ENCODE measurements at places on chromosomes 11 and 22.
A peak's percentile ranks its signal among the peaks of the same experiment; 100 is the strongest.

- DNase-seq: no peak
Measured at GRCh38 chr11:72996959-72997358, 145.2 kb downstream of the FCHSD2 start.

DNA sequence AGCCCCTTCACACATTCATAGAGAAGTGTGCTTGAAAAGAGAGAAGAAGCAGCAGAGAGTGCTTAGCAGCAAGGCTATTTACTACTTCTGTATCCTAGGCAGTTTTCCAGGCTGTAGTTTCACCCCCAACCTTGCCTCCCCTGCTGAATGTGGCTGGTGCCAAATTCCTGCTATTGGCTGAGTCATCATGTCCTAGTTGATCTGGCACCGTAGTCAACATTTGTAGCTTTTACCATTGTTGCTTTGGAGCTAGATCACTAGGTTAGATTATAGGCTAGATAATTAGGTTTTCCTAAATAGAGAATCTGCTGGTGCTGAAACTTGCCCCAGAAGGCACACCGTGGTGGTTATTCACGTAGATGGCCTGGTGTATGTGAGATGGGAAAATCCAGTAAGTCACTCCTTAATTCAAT, 32.7 kb downstream of the ARHGAP42 start:
- peak; percentile 13 for DNase-seq

DNA sequence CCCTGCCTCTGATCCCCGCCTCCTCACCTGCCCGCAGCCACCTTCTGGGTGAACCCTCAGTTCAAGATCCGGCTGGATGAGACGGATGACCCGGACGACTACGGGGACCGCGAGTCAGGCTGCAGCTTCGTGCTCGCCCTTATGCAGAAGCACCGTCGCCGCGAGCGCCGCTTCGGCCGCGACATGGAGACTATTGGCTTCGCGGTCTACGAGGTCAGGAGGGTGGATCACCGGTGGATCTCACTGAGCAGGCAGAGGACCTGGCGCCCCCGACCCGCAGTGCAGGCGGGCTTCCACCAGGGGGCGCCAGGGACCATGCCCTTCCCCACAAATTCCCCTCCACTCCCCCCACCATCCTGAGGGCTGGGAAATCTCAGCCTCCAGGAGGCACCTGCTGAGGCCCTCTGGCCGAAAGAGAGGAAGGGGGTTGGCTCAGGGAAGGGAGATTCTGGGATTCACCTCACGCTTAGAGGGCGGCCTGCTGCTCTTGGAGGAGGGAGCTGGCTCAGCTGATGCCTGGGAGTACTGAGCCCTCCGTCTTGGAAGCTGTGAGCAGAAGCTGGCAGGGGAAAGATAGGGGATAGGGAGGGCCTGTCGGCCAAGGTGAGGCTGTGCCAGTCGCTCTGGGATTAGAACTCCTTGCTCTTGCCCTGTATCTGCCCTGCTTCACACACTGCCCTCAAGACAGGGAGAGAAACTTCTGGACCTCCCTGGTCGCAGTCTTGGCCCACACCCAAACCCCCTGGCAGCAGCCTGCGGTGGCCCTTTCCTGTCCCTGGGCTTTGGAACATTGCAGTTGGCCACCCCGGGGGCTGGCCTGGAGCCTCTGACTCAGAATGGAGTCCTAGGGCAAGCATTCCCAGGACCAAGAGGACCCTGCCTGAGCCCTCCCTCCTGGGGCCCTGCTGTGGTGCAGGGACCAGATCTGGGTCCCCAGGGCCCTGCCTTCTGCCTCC, 23.2 kb downstream of the CAPN1 start:
- DNase-seq: peak; percentile 43

- DNase-seq: no peak
Measured at GRCh38 chr11:92480499-92480898, 255.9 kb downstream of the FAT3 start.

- DNase-seq: no peak
Measured at GRCh38 chr11:64619811-64620380, 28.9 kb downstream of the SLC22A12 start.

- DNase-seq: peak; percentile 18
Measured at GRCh38 chr22:24803064-24803542, 2.9 kb upstream of the SGSM1 start.

DNA sequence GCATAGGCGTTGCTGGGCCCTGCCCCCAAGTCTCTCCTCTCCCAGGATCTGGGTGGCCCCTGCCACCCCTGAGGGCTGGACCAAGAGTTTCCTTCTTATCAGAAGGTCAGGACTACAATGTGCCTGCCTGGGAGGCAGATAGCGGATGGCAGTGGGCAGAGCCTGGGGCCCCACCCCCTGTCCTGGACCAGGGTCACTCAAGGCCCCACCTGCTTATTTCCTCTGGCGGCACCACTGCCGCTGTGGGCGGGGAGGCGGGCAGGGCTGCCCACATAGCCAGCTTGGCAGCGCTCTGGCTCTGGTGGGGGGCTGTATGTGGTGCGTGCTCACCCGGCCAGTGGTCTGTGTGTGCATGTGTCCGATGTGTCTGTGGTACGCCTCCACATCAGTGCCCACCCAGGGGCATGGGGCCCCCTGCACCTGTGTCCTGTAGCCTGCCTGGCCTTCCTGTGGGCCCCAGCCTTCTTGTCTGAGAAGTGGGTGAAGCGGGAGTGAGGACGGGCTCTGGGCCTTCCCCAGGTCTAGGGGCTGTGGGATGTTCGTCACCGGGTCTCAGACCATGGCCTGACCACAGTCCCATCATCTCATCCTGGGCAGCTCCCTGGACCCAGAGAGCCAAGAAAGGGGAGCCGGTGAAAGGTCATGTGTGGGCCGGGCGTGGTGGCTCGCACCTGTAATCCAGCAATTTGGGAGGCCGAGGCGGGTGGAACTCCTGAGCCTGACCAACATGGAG, 3.0 kb downstream of the GAS2L1 start:
- DNase-seq: no peak

DNA sequence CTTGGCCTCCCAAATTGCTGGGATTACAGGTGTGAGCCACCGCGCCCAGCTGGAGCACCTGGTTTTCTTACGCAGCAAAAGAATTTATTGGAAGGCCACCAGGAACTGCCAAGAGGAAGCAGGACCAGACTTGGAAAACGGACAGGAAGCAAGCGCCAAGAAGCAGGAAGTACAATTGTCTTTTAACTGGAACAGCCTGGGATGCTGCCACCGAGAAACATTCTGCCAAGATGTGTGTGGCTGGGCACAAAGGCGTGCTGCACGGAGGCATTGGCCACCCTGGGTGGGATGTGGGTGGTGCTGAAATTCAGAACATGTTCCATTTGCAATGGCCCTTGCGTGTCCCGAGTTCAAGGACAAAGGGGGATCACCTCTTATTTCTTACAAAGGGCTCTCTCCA, 15.4 kb downstream of the SLC3A2 start:
- DNase-seq: no peak

DNA sequence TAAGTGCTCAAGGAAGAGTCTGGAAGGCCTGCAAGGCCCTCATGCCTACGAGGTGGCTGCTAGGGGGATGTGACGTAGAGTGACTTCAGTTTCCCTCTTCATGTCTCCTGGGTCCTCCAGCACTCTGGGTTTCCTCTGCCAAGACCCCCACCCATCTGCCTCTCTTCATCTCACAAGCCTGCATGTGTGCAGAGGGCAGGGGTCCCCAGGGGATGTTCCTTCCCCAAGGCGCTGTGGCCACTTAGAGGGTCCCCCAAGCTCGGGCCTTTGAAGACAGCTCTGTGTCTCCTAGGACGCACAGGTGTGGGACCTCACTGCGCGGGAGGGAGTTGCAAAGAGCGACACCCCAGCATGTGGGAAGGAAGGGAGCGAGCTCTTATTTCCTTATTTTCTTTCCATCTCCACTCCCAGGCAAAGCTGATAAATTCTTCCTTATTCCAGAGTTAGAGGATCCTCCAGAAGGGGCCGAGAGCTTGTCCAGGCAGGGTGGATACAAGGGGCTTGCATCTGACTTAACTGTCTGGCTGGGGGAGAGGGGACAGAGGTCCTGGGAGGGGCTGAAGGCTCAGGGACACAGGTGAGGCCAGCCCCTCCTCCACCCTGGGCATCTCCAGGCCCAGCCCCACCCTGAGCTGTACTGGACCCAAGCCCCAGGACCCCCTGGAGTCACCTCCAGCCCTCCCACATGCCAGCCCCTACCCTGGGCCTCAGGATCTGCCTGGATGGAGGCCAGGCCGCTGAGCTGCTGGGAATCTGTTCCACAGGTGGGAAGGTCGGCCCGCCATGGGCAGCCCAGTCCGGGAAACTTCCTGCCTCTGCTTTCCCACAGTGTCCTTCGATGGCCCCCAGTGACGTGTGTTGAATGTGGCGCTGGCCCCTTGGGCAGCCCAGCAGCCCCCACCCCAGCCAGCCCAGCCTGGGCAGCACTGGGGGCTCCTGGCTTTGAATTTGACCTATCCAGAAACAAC, 59.7 kb upstream of the KCNQ1OT1 start:
- DNase-seq: no peak

DNA sequence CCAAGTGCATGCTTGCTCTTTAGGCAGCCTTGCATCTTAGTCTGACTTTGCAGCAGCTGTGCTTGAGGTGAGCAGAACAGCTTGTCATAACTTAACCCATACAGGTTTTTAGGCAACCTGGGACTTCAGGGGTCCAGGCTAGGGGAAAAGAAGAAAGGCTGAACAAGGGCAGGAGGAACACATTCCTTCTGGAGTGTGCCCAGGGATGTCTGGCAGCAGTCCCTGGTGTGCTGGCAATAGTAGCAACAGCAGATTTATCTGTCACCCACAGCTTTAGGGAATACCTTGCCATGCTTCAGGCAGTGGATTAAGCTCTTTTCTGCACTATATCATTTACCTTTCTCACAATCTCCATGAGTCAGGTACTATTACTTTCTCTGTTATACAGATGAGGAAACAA, 513.0 kb downstream of the RAB38 start:
- no peak for DNase-seq

- DNase-seq: no peak
Measured at GRCh38 chr11:113615773-113616172, 90.3 kb downstream of the TMPRSS5 start.

- DNase-seq: peak; percentile 89
Measured at GRCh38 chr22:29306835-29307595, 565 bp downstream of the GAS2L1 start.

GRCh38 chr22:49204599-49205482, 622.8 kb downstream of the BRD1 start:
- no peak for DNase-seq

GRCh38 chr22:24003887-24004286, 1.4 kb downstream of the GSTT4 start:
- DNase-seq: no peak

DNA sequence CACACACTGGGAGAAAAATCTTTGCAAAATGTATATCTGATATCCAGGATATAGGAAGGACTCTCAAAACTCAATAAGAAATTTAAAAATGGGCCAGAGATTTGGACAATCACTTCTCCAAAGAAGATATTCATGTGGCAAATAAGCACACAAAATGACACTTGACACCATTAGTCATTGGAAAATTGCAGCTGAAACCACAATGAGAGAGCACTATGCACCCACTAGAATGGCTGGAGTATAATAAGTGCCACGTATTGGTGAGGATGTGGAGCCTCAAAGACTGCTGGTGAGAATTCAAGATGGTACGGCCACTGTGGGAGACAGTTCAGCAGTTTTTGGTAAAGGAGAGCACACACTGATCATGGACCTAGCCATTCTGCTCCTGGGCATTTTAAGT, 12.8 kb upstream of the OSBPL5 start:
- no peak for DNase-seq

DNA sequence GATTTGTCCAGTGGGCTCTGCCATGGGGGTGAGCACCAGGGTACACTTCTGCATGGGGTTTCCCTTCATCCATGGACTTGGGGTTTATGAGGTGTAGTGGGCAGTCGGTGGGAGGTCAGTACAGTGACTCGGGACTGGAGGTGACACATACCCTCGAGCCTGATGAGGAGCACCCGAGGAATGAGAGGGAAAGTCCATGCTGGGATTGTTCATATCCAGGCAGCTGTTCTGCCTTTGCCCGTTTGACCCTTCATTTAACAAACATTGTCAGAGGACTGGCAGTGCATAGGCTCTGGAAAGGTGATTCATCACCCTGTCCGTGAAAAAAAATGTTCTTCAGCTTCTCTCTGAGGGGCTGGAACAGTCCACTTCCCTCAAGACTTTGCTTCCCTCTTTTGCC, 2.7 kb downstream of the NAV2 start:
- DNase-seq: peak; percentile 49

DNA sequence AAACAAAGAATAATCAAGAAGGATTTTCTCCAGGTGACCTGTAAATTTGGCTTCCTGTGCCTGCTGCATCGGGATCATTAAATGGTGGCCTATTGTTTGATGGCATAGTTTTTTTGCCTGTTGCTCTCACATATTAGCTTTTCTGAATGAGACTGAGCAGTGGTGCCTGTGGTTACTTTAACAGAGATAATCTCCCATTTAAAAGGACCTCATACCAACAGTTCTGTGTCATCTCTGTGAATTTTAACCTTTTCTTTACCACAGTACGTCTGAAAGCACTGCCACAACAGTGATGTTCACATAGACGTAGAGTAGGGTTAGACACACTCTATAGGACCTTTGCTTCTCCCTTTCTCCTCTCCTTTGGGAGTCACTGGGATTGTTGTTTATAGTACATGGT, 22.9 kb upstream of the RCE1 start:
- DNase-seq: no peak

DNA sequence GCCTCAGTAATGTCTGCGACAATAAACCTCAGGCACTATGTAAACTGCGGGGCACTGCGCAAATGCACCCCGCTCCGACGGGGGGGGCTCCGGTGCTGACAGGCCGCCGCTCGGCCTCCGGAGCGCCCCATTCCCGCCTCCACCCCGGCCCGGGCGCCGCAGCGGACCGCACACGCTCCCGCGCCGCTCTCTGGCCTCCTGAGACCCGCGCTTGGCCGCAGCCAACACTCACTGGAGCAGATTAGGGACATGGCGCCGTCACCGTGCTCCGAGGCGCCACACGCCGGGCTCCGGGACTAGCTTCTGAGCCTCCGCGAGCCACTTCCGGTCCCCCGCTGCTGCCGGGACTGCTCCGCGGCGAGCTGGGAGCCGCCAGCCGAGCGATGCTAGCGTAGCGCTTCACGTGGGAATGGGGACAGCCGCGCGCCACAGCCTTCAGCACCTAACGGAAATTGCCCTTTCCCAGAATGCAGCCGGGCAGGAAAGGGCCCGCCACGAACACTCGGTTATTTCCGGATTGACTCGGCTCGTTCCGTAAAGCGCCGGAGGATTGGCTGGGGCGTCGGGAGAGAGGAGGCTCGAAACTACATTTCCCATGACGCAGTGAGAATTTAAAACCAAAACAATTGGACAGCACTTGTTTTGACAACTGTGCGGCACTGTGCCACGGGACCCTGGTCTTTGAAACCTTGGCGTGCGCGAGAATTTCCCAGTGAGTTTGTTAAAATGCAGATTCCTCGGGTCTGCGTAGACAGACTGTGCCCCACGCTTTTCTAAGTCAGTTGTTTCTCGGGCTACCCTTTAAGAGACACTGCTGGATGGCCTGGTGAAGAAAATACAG, at the start of gene PRPF19:
Gene PRPF19 (minus strand): TSS at position 454 of the 841 bp plus-strand sequence. CDS start 203 bp downstream, at position 251.
- peak; percentile 98 for DNase-seq

GRCh38 chr11:93464927-93465540, 78.2 kb downstream of the SMCO4 start:
- DNase-seq: no peak

All from trophoblast cell (in vitro differentiated cells and primary cell).